H4 (cell line): ENCODE measurements at places on chromosomes 6 and 20. TPM values are rescaled to one million over a fixed set of nuclear protein-coding genes. Genes with fewer than 3 reads are reported as not detected.

The NCR2 gene
- not detected in 2 replicates for total RNA-seq

The TNFRSF6B gene
- 0.10 and 0.39 TPM in 2 replicates for total RNA-seq

The BFSP1 gene
- total RNA-seq = 8.2 and 12.3 TPM in 2 replicates

The RIMS1 gene
- total RNA-seq = 4.4 and 6.7 TPM in 2 replicates

The PROKR2 gene
- not detected in 2 replicates for total RNA-seq

The ITCH gene
- total RNA-seq = 25.4 and 32.5 TPM in 2 replicates

The GNAS-AS1 gene
- total RNA-seq = 1.5 and 3.0 TPM in 2 replicates

The TSHZ2 gene
- total RNA-seq = 0.33 and 1.4 TPM in 2 replicates

The TP53TG5 gene
- not detected in 2 replicates for total RNA-seq

The UBD gene
- 0.99 and 1.1 TPM in 2 replicates for total RNA-seq

The OXT gene
- total RNA-seq = not detected in 2 replicates

The TIAM2 gene
- total RNA-seq = 3.4 and 5.7 TPM in 2 replicates

The PLN gene
- 0.60 TPM in 1 of 2 replicates, not detected in the other for total RNA-seq

The PTCHD4 gene
- total RNA-seq = 3.9 and 4.7 TPM in 2 replicates

The SF3B5 gene
- total RNA-seq = 108 and 155 TPM in 2 replicates

The IP6K3 gene
- total RNA-seq = 0.06 TPM in 1 of 2 replicates, not detected in the other

The PGC gene
- total RNA-seq = not detected in 2 replicates

The SLC29A1 gene
- total RNA-seq = 17.3 and 33.8 TPM in 2 replicates

The RAET1L gene
- 0.14 TPM in 1 of 2 replicates, not detected in the other for total RNA-seq

The SDCBP2 gene
- total RNA-seq = 0.29 and 0.56 TPM in 2 replicates

The HLA-DQB2 gene
- total RNA-seq = not detected in 2 replicates

The FRK gene
- total RNA-seq = 0.21 and 0.39 TPM in 2 replicates

The CTSZ gene
- total RNA-seq = 0.17 and 0.18 TPM in 2 replicates

The TRMT6 gene
- 8.7 and 17.3 TPM in 2 replicates for total RNA-seq

The CD24 gene
- 240 and 276 TPM in 2 replicates for total RNA-seq

The MEP1A gene
- total RNA-seq = 0.08 TPM in 1 of 2 replicates, not detected in the other

The SLC22A2 gene
- total RNA-seq = not detected in 2 replicates

The SHLD1 gene
- total RNA-seq = 4.3 and 6.3 TPM in 2 replicates

The ALDH8A1 gene
- total RNA-seq = not detected in 2 replicates

The CNBD2 gene
- 5.2 TPM in 1 of 2 replicates, not detected in the other for total RNA-seq

The CRISP2 gene
- 0.08 and 0.23 TPM in 2 replicates for total RNA-seq

The LHFPL5 gene
- total RNA-seq = not detected in 2 replicates

The PRR18 gene
- not detected in 2 replicates for total RNA-seq

The RNF39 gene
- not detected in 2 replicates for total RNA-seq

The GABRR1 gene
- not detected in 2 replicates for total RNA-seq

The JAG1 gene
- total RNA-seq = 8.4 and 9.9 TPM in 2 replicates

The FNDC11 gene
- total RNA-seq = not detected in 2 replicates

The TP53INP2 gene
- total RNA-seq = 4.2 and 6.1 TPM in 2 replicates

The OSER1 gene
- total RNA-seq = 57.7 and 76.0 TPM in 2 replicates

The MOG gene
- not detected in 2 replicates for total RNA-seq

The BHLHE23 gene
- total RNA-seq = not detected in 2 replicates

The C6orf15 gene
- not detected in 2 replicates for total RNA-seq

The TREML4 gene
- total RNA-seq = 0.46 and 0.58 TPM in 2 replicates

The ELMO2 gene
- 35.6 and 43.7 TPM in 2 replicates for total RNA-seq

The TFAP2A gene
- 5.0 and 5.4 TPM in 2 replicates for total RNA-seq

The TUBB1 gene
- not detected in 2 replicates for total RNA-seq

The TGM2 gene
- total RNA-seq = 7.0 and 7.1 TPM in 2 replicates

The FLRT3 gene
- total RNA-seq = 36.5 and 41.9 TPM in 2 replicates

The RIPOR2 gene
- total RNA-seq = not detected in 2 replicates

The SPATA25 gene
- 0.12 and 1.0 TPM in 2 replicates for total RNA-seq
